NCI-H187 (cell line): ENCODE measurements at places on chromosomes 6 and 20.

- DNase-seq = no peak
Measured at GRCh38 chr6:55009131-55009530, 162.6 kb downstream of the FAM83B start.

- no peak for DNase-seq
Measured at GRCh38 chr20:39670988-39671387, 708.8 kb downstream of the DHX35 start.

DNA sequence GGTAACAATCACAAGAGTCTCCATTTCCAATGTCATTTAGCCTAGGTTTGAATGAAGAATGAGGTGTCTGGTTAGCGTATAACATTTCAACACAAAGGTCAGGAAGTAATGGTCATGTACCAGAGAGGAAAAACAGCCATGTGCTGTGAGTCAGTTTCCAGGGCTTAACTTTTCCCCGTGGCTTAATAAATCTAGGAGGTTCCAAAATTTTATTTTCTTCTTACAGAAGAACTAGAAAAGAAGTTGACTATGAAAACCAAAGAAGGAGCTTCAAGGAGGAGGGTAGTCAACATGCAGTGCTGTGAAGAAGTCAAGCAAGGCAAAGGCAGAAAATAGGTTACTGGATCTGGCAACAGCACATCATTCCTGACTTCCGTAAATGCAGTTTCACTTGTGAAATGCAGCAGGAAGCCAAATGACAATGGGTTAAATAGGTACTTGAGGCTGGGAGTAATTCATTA lies 8.4 kb upstream of the GABRR2 start:
- DNase-seq = no peak

DNA sequence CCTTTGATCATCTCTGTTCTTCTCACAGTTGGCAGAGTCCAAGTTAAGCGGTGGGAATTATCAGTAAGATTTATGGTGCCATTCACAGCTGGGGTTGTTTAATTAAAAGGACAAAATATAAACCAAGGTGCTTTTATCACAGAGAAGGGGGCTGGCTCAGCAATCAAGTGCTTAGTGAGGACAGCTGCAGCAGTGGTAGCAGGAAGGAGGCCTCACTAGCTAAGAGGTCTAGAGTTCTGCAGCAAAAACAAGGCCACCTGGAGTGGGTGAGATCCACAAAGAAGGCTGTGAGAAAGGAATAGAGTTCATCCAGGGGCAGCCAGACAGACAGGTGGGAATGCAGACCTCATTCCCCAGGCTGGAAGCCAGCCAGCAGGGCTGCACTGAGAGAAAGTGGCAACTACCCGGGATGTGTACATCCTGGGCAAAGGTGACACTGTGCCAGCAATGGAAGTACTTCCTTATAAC lies 37.1 kb downstream of the PIGU start:
- DNase-seq = peak; percentile 61

DNA sequence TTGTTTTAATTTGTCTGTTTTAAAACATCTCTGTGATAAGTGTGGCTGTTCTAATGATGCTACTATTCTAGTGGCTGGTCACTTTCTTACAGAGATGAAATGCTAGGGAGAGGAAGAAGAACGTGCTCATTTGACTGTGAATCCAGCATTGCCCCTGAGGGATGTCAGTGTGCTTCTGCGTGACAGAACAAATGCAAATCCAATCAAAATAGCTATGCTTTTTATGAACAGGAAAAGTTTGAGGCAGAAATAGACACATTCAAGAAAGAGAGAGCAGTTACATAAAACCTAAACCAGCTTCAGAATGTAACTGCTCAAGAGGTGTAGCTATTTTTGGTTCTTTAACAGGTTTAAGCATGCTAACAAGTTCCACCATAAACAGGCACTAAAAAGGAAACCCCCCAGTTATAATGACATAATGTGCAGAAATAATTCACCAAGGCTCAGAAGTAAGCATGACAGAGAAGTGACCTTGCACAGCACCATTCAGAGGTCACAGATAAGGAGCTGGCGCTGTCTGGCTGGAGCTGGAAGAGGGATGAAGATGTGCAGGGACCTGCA lies 385.3 kb downstream of the EPM2A start:
- DNase-seq = no peak

- no peak for DNase-seq
Measured at GRCh38 chr20:59325142-59325523, 24.7 kb downstream of the EDN3 start.

DNA sequence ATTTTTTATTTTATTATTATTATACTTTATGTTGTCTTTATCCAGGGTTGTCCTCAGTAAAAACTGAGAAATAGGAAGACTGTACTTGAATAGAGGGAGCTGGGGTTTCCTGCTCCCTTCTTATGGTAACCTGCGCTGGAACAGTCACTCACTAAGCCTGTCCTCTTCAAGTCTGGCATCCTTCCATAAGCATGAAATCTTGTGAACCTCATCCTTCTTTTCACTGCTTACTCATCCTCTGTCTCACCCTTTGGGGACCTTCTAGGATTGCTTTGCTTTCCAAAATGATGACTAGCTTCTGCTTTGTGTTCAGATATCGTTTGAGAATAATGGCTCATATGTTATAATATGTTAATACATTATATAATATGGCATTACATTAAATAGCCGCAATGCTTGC lies 90.6 kb downstream of the C6orf118 start:
- DNase-seq = no peak

- DNase-seq = no peak
Measured at GRCh38 chr6:10396785-10397184, 18.1 kb downstream of the TFAP2A start.

DNA sequence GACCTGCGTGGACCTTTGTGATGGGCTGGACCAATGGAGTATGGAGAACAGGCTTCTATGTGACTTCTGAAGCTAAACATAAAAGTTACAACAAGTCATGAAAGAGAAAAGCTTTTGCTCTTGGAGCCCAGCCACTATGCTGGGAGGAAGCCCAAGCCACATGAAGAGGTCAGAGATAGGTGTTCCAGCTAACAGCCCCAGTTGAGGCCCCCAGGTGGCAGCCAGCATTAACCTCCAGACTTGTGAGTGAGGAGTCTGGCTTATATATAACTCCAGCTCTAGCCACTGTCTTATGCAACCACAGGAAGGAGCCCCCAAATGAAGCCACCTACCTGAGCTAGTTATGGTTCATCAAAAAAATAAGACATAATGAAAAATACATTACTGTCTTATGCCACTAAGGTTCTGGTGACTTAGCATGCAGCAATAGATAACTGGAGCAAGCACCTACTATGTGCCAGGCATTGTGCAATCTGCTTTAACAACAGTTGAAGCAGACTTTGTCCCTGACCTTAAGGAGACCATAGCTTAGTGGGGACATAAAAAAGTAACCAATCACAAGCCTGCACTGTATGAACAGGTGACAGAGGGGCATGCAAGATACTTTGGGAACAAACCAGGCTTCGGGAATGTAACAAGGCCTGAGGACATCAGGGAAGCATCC lies 599.6 kb downstream of the PTPRT start:
- DNase-seq = no peak

DNA sequence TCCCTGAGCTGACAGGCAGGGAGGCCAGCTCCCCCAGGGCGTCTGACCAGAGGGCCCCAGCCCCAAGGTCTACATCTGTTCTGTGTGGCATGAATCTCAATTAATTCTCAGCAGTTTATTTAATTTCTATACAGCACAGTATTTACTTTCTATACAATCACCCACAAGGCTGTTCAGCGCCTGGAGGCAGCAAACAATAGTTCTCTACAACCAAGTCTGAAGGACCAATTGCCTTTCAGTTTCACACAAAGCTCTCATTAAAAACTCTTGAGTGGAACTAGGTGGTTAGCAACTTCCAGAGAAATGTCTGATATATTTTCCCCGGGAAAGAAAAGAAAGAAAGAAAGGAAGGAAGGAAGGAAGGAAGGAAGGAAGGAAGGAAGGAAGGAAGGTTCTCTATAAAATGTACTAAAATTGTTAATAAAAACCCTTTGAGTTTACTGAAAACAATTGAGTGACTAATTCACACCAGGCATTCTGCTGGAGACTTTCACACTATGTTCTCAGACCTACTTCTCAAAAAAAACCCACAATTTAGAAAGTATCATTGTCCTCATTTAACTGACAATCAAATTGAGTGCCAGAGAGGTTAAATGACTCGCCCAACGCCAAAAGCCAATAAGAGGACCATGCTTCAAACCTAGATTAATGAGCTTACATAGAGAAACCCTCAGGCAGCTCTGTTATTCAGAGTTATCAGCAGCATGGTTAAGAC lies 62.5 kb downstream of the METTL24 start:
- no peak for DNase-seq

- no peak for DNase-seq
Measured at GRCh38 chr20:54097236-54097529, 26.8 kb upstream of the BCAS1 start.

- DNase-seq = no peak
Measured at GRCh38 chr6:17054647-17055046, 47.2 kb upstream of the STMND1 start.

DNA sequence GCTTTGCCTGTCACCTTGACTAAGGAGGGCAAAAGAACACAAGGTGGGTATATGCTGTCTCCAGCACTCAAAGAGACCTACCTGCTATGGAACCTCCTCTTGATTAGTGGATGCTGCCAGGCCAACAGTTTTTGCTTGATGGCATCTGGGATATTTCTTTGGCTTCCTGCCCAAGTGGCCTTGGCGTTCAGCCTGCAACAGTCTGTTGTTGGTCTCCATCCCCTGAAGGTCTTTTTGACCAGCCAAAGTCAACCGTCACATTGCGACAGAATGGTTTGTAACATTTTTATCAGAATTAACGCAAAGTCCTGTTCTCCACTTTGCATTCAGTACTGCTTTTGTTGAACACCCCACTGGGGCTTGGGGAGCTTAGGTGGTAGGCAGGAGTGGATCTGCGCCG lies 37.1 kb downstream of the SERPINB1 start:
- DNase-seq = no peak

GRCh38 chr6:170235391-170236125 lies 55.3 kb downstream of the DLL1 start:
- DNase-seq = no peak

- DNase-seq = no peak
Measured at GRCh38 chr6:135030056-135030473, 24.6 kb downstream of the HBS1L start.

- no peak for DNase-seq
Measured at GRCh38 chr6:3266170-3266569, 7.4 kb downstream of the PSMG4 start.

DNA sequence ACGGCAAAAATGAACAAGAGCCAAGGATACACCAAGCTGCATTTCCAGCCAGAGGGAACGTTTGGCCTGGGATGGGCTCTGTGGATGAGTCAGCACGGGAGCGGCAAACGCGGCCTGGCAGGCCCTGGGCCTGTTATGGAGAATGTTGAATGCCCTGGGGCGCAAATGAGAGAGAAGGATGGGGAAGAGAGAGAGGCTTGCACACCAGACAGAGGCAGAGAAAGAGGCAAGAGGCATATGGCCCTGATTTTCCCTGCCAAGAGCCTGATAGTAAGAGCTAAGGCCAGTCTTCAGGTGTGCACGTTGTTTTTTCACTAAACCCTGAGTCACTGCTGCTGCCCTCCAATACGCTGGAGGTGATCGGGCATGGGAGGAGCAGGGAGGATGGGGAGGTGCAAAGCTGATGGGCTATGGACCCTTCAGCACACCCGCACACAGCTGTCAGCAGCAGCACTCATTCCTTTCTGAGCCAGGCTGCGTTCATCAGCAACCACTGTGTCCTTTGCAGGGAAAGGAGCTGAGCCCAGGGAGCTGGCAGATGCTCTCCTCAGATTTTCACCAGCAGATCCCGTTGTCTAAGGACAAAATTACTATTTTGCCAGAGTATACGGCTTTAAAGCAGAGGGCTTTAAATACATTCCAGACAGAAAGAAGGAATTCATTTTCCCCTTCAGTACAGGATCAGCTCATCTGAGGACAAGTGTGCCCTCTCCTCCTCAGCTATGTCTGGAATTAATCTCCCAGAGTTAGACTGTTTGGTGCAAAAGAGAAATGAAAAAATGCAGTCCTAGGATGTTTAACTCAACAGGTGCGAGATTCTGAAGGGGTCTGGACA lies 61.7 kb upstream of the SLC22A23 start:
- DNase-seq = no peak

GRCh38 chr6:53998303-53998702 lies 112.9 kb upstream of the MLIP start:
- no peak for DNase-seq

DNA sequence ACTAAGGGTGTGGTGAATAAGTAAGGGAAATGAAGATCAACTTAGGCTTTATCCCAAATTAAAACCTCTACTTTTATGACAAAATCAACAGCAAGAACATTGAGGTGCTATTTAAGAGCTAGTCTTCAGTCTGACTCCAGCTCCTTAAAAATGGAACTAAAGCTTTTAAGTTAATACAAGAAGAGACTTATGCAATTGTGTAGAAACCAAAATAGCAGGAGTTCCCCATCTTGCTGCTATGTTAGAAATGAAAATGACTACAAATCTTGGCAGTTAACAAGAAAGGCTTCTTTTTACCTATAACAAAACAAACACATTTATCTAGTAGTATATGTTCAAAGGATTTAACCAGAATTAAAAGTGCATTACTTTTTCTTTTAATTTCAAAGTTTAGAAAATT lies 25.7 kb downstream of the HMGN3 start:
- no peak for DNase-seq

DNA sequence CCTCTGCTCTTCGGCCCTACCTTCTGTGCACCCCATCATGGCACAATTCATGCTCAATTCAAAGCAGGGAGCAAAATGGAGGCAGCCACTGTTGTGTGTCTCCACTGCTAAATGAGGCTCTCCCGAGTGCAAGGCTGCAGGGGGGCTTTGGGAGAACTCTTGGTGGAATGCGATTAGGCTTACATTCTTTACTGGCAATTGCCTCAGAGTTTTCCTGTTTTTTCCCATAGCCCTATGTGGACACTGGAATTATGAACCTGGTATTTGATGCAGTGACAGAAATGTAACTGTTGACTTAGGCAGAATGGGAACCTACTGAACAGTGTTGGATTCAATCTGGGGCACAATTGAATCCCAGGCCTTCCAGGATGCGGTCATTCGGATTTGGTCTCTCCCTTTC lies 187.9 kb upstream of the GMDS start:
- no peak for DNase-seq

DNA sequence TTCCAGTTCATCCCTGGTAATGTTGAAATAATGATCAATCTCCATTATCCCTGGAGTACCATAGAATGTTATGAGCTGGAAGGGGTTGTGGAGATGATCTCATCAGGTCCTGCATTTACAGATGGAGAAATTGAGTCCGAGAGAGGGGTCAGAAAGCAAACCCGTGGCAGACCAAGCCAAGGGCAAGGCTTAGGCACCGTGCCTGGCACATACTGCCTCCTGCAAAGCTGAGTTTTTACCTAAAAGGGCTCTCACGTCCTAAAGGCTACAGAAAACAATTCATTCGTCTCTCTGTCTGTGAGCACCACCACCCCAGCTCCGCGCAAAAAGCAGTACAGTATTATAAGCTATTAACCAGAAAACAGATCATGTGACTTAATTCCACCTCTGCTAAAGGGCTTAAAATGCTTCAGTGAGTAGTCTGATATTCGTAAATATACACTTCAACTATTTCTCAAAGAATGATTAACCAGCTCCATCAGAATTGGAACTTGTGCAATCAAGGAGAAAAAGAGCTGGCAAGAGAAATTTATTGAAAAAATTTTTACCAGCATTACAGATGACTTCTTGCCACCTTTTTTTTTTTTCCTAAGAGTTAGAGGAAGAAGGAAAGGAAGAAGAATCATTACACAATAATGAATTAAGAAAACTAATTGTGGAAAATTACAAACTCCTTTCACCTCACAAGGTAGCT lies 3.4 kb upstream of the PARD6B start:
- DNase-seq = no peak

- DNase-seq = no peak
Measured at GRCh38 chr6:63637865-63638445, 2.4 kb downstream of the PHF3 start.
